Activated gamma-delta T cell (primary cell): ENCODE measurements at places on chromosomes 11 and 22.

- DNase-seq, result no peak
Measured at GRCh38 chr22:29787371-29787980, 20.3 kb downstream of the UQCR10 start.

DNA sequence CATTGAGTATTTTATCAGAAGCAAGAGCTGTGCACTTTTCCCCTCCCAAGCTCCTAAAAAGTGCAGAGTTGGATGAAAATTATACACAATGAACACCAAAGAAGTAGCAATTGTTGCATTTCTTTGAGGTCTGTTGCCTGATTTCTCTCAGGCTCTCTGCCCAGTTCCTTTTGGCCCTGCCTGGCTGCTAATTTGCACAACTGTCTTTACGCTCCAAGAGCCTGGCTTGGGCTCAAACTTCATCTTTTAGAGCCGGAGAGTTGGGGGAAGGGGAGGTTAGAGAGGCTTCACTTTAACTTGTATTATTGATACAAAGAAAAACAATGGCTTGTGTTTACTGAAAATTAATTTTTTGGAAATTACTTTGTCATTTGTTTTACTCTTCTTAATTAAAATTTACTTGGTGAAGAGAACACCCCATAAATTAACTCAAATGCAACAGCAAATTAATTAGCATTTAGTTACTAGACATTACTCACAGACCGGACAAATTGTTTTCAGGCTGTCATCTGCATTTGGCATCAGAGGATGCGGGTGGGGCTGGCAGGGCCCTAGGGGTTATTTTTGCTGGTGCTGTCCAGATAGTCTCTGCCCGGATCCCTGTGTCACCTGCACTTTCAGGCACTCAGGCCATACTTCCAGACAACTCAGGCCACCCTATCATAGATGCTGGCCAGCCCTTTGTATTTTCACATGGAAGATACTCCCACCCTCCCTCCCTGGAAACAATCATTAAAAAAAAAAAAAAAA lies 407.3 kb downstream of the NXPE2 start:
- DNase-seq, result no peak

DNA sequence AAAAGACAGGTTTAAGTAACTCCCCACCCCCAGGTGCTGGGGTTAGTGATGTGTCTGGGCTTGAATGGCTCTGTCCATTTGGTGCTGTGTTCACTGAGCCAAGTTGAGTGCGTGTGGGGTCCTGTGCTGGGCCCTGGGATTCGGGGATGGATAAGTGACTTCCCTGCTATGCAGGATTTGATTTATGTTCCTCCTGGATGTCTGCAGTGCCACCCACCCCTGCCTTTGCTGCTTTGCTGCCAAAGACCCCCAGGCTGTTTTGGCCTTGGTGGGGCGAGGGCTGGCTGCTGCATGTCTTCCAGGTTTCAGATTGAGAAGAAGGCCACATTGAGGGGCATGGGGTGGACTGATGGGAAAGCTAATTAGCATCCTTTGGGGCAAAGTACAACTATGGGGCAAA lies 77.9 kb upstream of the PARVG start:
- DNase-seq, result no peak

- DNase-seq, result no peak
Measured at GRCh38 chr11:931385-931784, 5.7 kb downstream of the AP2A2 start.

DNA sequence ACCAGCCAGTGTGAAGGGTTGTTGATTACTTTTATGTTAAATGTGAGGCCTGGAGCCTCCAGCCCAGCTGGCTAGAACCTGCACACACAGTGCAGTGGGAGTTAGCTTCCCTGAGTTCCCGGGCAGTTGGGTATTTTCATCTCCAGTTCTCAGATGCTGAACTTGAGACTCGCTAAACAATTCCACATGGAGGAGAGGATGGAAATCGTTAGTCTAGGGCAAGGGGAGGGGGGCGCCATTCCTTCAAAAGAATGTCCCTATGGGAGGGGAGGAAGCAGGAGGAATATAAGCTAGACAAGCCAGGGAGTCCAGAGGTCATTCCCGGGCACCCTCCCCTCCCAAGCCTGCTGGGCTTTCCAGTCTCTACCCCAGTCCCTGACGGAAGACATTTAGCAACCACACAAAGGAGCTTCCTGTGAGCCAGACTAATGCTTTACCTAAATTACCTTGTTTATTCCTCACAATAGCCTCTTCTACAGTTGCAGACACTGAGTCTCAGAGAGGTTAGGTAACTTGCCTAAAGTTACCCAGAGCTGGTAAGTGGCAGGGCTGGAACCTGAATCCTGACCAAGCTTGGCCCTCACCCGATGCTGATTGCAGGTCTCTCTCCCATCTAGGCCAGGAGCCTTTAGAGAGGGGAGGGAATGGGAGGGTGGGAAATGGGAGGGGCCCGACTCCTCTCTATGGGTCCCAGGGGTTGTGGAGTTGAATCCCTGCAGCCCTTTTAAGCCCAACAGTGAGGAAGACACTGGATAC lies 1.9 kb upstream of the TSKU start:
- DNase-seq, result no peak

GRCh38 chr22:43171607-43172006 lies 15.3 kb downstream of the TTLL12 start:
- DNase-seq, result no peak

DNA sequence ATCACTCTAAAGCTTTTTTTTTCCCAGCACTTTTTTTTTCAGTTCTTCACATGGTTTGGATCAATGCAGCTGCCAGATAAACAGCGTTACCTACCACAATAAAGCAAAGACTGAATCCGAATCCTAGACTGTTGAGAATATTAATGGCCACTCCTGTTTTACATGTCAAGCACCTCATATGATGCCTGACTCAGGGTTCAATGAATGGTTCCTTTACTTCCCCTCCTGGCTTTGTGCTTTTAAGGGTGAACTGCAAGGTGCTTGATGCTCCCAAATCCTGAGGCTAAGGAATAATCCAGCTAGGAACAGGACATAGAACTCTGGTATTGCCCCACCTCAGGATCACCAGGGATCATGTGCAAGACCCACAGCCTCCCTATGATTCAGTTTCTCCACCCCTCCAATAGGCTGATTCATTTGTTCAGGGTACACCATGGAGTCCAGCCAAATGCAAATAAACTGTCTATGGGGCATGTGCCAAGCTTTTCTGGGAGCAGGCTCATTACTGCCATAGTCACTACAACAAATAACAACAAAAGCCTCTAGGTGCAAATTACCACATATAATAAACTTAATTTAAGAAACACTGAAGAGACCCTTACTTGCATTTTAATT lies 104.3 kb downstream of the GAB2 start:
- no peak for DNase-seq

DNA sequence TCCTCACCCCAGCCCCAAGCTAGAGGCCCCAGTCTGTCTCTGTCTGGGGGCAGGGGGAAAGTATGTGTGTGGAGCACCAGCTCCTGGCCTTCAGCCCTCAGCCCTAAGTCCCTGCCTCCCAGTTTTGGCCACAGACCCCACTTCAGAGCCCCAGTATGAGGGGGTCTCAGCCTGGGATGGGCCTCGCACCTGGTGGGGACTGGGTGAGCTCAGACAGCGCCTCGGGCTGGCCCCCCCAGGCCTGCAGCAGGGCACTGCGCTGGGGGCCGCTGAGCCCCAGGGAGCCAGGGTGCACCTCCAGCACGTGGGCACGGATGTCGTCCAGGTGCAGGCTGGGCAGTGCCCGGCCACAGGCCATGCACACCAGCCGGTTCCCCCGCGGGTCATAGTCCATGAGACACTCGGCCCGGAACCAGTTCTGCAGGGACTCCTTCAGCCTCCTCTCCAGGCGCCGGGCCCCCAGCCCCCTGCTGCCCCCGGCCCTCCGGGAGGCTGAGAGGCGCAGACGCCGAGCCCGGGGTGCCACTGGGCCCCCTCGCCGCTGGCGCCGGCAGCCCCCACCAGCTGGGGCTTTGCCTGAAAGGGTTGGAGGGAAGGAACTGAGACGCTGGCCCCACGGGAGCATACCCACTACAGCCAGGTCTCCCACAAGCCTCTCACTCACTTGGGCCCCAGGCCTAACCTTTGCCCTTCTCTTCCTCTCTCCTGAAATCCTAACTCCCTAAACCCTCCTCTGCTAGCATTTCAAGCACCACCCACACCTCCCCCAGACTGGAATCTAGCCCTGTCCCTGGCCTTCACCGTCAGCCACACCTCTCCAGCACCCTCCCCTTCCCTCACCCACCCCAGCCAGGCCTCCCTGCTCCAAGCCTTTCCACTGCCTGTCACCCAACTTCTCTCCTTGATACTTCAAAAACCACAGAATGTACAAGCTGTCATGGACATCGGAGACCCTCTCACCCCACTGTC lies 3.6 kb downstream of the ZFTA start:
- no peak for DNase-seq

DNA sequence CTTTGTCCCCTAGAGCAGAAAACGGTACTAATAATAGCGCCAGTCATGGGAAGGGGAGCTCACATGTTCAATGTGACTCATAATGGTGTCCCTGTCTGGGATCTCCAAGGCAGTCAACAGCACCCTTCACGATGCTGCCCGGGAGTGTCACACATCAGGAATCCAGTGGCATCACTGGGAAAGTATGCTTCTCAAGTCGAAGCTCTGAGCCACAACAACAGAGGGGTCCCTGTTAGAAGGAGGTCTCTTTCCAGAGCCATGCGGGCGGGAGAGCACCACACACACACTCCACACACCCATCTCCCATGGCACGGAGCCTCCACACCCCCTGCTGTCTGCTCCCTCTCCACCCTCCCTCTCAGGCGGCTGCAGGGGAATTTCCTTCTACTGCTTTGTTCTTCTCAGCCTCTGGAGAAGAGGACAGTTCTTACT lies 119.7 kb downstream of the ETS1 start:
- DNase-seq, result no peak

DNA sequence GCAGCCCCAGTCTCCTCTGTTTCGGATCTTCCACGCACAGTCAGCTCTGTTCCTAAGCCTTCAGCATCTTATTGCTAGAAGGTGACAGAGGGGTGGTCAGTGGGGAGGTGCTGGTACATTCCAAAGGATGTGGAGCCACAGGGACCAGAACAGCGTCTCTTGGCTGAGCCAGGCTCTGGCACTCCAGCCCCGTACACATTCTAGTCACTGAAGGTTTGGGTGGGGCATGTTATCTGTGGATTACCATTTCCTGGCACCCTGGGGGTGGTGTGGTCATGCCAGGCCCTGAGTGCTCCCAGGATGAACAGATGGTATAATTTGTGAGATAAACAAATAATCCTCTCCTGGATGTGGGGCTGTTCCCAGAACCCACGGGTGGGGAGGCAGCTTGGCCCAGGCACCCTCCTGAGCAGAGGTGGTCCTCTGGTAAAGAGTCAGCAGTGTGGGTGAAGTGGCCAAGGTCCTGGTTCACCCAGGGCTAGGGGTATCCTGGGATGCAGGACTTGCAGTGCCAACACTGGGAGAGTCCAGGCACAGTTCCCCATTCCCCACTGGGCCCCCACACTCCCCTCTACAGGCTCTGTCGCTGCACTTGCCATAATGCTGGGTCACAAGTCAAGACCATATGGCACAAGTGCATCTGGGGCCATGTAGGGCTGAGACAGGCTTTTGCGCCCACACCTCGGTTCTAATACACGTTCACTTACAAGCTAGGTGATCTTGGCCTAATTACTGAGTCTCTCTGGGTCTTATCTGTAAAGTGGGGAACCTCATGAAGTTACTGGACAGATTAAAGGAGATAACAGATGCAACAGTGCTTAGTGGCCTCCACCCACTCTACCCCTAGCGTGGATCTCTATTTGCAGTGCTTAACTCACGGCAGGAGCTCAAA lies 33.0 kb downstream of the DKK3 start:
- no peak for DNase-seq

GRCh38 chr22:49270595-49271368 lies 556.9 kb downstream of the BRD1 start:
- no peak for DNase-seq

GRCh38 chr11:61630089-61630488 lies 49.2 kb upstream of the SYT7 start:
- DNase-seq, result no peak

GRCh38 chr11:9264316-9265210 lies 587 bp downstream of the DENND5A start:
- DNase-seq, result no peak

- DNase-seq, result no peak
Measured at GRCh38 chr22:45878901-45879551, 97.9 kb downstream of the WNT7B start.

DNA sequence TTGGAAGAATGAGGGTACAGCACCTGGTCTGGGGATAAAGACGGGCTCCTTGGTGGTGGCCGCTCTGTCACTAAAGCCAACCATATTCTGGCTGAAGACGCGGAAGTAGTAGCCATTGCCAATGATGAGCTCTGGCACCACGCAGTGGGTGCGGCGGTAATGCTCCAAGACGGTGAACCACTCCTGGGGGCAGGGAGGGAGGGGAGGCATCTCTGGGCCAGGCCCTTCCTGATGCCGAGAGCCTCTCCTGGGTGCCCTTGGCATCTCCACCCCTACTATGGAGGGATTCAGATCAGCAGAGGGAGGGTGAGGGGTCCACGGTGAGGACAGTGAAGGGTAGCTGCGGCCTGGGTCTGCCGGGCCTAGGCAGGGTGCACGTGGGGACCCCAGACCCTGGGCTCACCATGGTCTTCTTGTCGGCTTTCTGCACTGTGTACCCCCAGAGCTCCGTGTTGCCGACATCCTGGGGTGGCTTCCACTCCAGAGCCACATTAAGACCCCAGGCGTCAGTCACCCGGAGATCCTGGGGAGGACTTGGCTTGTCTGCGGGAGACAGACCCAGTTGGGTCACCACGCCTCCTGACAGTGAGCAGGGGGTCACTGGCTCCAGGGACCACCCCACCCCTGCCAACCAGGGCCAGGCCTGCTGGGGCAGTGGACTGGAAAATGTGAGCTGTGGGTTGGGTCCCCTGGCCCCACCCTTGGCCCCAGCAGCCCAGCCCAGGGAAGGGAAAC lies 19.5 kb downstream of the MYBPC3 start:
- DNase-seq, result no peak

DNA sequence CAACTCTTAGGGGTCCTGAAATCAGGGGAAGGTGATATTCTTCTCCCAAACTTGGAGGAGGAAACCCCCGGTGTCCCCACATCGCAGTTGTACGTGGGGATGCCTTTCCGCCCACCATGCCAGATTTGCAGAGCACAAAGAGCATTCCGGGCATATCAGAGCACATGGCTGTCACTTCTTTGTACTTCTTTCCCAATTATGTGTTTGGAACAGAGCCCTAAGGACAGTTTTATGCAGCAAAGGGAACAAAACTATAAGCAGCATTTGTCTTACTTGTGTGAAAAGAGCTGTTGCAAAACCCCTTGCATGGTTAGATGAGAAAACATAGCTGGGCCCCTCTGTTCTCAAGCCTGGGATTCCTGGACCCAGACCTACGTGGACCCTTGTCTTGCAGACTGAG lies 41.2 kb downstream of the NTM start:
- no peak for DNase-seq
